SJCRH30 (cell line): ENCODE measurements at places on chromosomes 7 and 10.

DNA sequence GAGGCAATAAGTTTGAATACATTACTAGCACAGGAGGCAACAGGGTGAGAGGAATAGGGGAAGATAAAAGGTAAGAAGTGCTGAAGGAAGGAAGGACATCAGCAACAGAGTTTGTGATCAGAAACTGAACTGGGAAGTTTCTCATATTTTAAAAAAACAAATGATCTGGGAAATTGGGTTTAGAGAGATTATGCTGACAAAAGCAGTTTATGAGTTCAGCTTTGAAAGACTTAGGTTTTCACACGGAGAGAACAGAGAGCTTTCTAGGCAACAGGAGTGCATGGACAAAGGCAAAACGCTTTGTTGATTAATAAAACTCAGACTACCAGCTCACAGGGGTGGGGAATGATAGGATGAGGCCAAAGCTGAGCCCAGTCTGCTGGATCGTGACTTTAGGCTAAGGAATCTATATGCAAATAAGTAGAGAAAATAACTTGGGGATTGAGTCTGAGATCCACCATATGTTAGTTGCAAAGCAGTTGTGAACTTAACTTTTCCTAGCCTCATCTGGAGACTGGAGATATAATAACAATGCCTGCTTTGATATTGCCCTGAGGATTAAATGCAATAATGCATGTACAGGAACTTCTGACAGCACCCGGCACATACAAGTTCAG, 4.2 kb downstream of the OSBPL3 start:
- DNase-seq, result no peak

GRCh38 chr7:138903186-138903820, 77.9 kb downstream of the KIAA1549 start:
- DNase-seq, result no peak

- no peak for DNase-seq
Observed at GRCh38 chr7:1364906-1365570, 94.2 kb downstream of the MICALL2 start.

DNA sequence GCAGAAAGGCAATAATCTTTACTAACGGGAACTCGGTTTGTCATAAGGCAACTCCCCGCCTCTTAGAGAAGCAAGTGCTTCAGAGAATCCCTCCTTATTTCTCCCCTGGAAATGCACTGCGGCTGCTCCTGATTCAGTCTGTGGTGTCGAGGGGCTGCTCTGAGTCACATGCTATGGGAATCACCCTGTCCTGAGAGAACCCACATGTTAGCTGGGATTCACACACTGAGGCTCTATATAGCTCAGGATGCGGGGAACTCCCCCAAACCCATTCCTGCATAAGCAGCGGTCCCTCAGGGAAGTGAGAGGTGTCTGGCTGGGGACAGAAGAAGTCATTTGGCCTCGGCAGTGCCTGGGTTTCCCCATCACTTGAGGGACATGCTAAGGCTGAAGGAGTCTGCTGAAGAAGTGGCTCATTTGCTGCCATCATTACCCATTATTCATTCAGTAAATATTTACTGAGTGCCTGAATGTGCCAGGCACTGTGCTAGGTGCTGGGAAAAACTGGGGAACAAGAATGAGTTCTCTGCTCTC, 87.5 kb downstream of the ATXN7L1 start:
- no peak for DNase-seq

- DNase-seq, result no peak
Observed at GRCh38 chr10:26457088-26457487, 18.9 kb downstream of the APBB1IP start.

GRCh38 chr10:11319990-11320602, 291.4 kb downstream of the USP6NL start:
- no peak for DNase-seq

DNA sequence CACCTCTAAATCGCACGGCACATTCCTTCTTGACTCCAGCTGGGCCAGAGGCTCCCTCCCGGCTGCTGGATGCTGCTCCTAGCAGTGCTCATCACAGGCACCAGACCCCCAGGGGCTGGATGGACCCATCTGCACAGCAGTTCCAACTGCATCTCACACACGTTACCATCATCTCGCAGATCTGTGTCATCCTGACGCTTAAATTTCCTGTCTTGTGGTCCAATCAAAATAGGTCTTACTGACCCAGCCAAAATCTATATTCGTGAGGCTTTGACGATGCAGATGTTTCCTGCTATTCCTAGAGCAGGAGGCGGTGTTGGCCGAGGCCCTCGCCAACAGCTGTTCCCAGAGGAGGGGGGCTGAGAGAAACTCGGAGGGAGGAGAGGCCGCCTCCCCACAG, 108.0 kb downstream of the MKI67 start:
- peak; percentile 47 for DNase-seq

DNA sequence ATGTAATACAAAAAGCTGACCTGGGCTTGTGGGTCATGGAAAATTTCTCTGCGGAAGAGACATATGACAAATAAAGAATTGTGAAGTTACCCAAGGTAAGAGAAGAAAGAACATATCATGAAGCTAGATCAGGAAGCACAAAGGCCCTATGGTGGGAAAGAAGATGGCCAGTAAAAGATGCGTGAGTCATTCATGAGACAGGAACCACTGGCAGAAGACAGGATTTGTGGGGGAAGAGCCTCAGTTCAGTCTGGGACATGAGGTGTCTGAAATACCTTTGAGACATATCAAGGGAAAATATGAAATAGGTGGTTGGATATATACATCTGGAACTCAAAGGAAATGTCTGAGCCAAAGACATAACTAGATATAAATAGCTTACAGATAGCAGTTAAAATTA, 27.7 kb upstream of the AMPH start:
- no peak for DNase-seq

GRCh38 chr7:149783386-149784250, 10.2 kb upstream of the ZNF467 start:
- no peak for DNase-seq
